NCI-H2081 treated with DMSO at 0.1 percent for 48 hours (cell line): ENCODE measurements at places on chromosomes 16 and 17.

- DNase-seq: no peak
These were observed 9.7 kb downstream of the ZNHIT3 start for GRCh38 chr17:36496018-36496789.

DNA sequence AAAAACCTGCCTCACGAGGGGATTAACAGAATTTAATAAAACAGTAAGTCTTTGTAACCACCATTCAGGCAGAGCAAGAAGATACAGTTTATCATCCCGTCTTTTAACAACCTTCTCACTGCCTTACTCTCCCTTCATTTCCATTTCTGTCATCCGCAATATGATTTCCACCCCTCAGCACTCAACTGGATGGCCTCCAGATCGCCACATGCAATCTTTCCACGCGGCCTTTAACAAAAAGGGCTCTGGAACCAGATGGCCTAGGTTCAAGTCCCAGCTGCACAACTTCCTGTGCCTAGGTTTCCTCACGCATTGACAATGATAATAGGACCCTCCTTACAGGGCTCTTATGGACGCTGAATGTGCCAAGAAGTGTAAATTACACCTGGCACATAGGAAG, 103.6 kb downstream of the GAS7 start:
- DNase-seq: no peak

- no peak for DNase-seq
These were observed 2.2 kb upstream of the MPG start for GRCh38 chr16:75580-76501.

DNA sequence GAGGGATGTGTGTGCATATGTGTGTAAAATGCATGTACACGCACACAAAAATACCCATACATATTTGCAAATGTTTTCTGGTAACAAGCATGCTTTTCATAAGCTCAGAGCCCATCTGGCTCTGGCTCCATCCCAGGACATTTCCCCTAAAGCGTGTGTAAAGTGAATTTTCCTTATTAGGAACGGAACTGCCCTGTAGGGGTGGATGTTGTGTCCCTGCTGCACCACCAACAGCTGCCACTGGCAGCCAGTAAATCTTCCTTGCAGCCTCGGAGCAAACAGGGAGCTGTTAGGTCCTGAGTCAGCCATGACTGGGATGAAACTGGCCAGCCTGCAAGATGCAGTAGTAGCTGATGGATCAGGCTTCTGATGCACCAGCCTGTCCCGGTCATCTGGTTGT, 393.5 kb downstream of the UTP18 start:
- DNase-seq: no peak

DNA sequence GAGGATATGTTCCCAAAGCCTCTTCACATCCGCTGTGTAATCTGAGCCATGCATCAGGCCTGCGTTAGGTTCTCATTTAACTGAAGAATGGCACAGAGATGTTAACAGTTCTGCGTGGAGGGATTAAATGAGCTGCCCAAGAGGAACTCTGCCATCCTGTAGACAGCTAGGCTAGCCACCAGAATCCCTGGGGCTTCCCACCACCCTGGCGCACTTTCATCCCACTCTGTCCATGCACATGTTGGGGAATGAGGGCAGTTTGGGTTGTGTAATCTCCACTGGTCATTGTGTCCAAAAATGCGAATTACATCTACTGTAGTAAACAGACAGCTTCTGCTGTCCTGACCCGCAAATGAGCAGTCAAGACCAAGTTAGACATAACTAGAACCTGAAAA, 1.0 kb upstream of the GLG1 start:
- DNase-seq: no peak

DNA sequence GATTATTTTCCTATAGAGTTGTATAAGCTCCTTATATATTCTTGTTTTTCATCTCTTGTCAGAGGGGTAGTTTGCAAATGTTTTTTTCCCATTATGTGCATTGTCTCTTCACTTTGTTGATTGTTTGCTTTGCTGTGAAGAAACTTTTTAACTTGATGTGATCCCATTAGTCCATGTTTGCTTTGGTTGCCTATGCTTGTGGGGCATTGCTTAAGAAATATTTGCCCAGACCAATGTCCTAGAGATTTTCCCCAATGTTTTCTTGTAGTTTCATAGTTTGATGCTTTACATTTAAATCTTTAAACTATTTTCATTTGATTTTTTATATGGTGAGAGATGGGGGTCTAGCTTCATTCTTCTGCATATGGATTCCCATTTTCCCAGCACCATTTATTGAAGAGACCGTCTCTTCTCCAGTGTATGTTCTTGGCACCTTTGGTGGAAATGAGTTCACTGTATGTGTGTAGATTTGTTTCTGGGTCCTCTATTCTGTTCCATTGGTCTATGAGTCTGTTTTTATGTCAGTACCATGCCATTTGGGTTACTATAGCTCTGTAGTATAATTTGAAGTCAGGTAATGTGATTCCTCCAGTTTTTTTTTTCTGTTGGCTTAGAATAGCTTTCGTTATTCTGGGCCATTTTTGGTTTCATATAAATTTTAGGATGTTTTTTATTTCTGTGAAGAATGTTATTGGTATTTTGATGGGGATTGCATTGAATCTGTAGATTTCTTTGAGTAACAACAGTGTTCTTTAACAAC, 165.8 kb downstream of the ABCA8 start:
- no peak for DNase-seq

GRCh38 chr16:8725513-8726178, 51.2 kb downstream of the ABAT start:
- DNase-seq: no peak

DNA sequence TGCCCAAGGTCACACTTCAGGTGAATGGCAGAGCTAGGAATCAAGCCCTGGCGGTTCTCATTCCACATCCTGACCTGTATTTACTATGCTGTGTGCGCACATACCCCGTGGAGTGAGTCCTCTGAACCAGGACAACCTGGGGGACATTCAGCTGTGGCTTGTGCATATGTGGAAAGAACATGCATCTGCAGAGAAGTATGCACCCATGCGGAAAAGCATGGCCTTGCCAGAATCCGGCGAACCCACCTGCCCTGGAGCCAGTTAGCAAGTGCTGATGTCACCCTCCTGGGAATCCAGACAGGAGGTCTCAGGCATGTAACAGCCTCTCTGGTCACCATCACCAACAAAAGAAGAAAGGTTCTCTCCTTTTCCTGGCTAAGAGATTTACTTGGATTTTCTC, 1.9 kb downstream of the RASL10B start:
- DNase-seq: no peak

DNA sequence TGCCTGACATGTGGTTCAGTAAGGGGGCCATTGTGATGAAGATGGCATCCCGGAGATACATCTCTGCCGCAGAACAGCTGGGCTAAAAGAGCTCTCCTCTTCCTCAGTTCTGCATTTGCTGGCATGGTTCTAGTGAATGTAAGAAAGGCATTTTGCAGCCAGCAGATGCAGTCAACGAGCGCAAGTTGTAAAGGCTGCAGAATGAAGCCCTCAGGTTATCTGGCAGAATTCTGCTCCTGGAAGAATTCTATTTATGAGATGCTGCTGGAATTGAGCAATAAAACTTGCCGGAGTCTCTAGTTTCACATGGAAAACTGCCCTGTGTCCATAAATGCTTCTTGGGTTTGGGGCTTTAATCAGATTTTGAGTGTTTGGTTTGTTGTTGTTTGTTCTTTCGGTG, 176.8 kb upstream of the HSBP1 start:
- no peak for DNase-seq

DNA sequence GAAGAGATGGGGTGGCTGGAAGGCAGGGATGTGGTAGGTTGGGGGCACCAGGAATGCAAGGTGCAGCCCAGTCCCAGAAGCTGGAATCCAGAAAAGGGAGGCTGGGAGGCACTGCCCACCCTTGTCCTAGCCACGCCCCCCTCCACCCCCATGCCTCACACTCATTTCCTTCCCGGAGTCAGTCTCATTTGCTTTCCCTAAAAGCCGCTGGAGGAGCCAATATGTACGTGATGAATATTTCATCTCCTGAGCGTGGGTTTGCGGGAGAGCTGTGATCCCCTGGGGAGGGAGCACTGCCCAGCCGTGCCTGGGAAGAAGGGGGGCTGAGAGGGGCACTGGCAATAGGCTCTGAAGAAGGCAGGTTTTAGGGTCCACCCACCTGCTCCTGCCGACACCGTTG, 124.5 kb upstream of the LHX1 start:
- DNase-seq: no peak

DNA sequence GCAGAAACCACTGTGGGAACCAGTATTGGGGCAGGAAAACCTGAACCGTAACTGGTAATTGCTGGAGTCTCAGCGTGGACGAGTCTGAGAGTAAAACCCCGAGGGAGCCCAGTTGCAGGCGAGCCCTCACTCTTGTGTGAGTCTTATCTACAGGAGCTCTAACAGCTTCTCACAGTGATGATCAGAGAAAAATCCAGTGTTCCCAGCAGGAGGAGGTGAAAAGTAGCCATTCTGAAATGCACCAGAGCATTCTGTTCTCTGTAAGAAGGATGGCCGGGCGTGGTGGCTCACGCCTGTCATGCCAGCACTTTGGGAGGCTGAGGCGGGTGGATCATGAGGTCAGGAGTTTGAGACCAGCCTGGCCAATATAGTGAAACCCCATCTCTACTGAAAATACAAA, 161.2 kb downstream of the COPRS start:
- DNase-seq: no peak

DNA sequence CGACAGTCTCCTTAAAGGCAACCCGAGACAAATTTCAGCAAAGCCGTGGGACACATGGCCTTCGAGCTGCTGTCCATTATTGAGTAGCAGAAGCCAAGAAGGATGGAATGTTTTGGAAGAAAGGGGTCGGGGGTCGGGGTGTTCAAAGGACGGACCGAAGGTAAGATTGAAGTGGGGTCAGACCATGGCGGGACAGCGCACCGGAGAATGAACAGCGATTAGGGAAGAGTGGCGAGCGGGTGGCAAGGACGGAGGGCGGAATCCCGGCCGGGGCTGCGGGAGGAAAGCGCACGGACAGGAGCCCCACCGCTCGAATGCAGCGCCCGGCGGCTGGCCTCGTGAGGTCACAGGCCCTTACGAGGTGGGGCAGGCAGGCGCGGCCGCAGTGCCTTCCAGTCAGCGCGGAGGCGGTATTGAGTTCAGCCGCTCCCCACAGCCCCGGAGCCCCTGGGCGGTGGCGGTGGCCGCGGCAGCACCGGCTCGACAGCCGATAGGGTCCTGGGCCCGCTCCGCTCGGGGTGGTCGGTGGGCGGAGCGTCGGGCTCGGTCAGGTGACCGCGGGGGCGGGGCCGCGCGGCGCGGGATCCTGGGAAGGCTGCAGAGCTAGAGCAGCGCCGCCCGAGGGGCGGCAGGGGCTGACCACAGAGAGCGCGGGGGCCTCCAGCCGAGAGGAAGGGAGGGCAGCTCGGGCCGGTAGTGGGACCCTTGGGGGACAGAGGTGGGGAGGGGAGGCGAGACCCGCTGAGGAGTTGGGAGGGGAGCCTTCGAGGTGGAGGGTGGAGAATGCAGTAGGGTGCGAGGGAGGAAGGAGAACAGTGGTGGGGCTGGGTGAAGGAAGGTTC, at the start of gene EFCAB13:
EFCAB13 (plus strand) TSS at position 574 of the 842 bp plus-strand sequence. CDS start 4,399 bp downstream, outside the sequence.
- peak; percentile 27 for DNase-seq

- no peak for DNase-seq
These were observed 2.4 kb downstream of the RUNDC3A start for GRCh38 chr17:44310609-44311376.

GRCh38 chr17:32227910-32228309, 37.7 kb upstream of the RHBDL3 start:
- DNase-seq: no peak

- no peak for DNase-seq
These were observed 112.7 kb downstream of the BRIP1 start for GRCh38 chr17:61750656-61751055.

GRCh38 chr17:49993423-49994060, 1.5 kb downstream of the DLX3 start:
- no peak for DNase-seq

GRCh38 chr16:75238132-75238852, 13.1 kb downstream of the BCAR1 start:
- DNase-seq: no peak

- no peak for DNase-seq
These were observed 24.0 kb downstream of the METRNL start for GRCh38 chr17:83103200-83103942.

- DNase-seq: no peak
These were observed 2.2 kb downstream of the HAGHL start for GRCh38 chr16:728890-729744.
